ENCODE measurements at places on chromosomes 13 and 19.
A peak's percentile ranks its signal among the peaks of the same experiment; 100 is the strongest.

GRCh38 chr19:35727053-35727955 lies 9.5 kb downstream of the KMT2B start:
- H3K4me3 ChIP-seq: no peak overlapping the region
- DNase-seq: no peak
- no peaks in the 10 kb centered on the region for H3K27me3 ChIP-seq

- H3K27me3 ChIP-seq: no peaks in the 10 kb centered on the region
- H3K4me3 ChIP-seq: no peak overlapping the region
- no peak overlapping the region for H3K27ac ChIP-seq
- no peaks in the 10 kb centered on the region for H3K4me1 ChIP-seq
- H3K36me3 ChIP-seq: no peaks in the 10 kb centered on the region
- DNase-seq: no peak
Observed at GRCh38 chr13:104099750-104100149, 1033.5 kb upstream of the SLC10A2 start.

DNA sequence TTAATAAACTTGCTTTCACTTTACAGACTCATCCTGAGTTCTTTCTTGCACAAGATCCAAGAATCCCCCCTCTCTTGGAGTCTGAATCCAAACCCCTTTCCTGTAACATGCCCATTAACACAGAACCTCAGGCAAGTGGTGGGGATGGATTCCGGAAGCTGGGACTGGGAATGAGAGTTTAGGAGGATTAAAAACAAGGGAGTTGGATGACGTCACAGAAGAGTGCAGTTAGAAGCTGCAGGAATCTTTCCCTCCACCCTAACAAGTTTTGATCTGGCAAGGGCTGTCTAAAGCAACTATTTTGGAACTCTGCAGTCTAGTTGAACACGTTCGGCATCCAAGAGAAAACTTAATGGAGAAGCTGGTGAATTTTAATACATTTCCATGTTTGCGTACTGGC lies 48.2 kb upstream of the PEPD start:
- H3K36me3 ChIP-seq: no peaks in the 10 kb centered on the region
- peaks cover 3% of the 10 kb centered on the region for H3K27me3 ChIP-seq
- DNase-seq: no peak
- no peak overlapping the region for H3K27ac ChIP-seq
- no peak overlapping the region for H3K4me3 ChIP-seq
- no peaks in the 10 kb centered on the region for H3K4me1 ChIP-seq

DNA sequence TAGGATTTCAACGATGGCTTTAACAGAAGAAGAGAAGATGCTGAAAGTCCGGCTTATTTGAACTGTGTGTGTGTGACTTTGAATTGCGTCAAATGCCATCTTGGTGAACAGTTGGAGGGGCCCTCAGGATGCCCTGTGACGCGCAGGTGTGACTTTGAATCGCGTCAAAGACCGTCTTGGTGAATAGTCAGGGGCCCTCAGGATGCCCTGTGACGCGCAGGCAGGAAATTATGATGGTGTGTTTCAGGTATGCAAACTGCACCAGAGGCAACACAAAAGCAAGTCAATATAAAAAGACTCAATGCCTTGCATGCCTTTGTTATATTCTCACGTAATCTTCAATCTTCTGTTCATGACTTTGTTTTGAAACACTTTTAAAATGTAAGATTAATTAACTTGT lies 29.2 kb downstream of the ATP11A start:
- H3K4me1 ChIP-seq: peaks cover 14% of the 10 kb centered on the region
- peaks cover 13% of the 10 kb centered on the region for H3K36me3 ChIP-seq
- H3K27me3 ChIP-seq: no peaks in the 10 kb centered on the region
- H3K4me3 ChIP-seq: no peak overlapping the region

- peaks cover 6% of the 10 kb centered on the region for H3K36me3 ChIP-seq
- H3K27me3 ChIP-seq: peaks cover 4% of the 10 kb centered on the region
- no peak for DNase-seq
- no peak overlapping the region for H3K4me3 ChIP-seq
Observed at GRCh38 chr19:5501907-5502306, 46.7 kb downstream of the ZNRF4 start.

DNA sequence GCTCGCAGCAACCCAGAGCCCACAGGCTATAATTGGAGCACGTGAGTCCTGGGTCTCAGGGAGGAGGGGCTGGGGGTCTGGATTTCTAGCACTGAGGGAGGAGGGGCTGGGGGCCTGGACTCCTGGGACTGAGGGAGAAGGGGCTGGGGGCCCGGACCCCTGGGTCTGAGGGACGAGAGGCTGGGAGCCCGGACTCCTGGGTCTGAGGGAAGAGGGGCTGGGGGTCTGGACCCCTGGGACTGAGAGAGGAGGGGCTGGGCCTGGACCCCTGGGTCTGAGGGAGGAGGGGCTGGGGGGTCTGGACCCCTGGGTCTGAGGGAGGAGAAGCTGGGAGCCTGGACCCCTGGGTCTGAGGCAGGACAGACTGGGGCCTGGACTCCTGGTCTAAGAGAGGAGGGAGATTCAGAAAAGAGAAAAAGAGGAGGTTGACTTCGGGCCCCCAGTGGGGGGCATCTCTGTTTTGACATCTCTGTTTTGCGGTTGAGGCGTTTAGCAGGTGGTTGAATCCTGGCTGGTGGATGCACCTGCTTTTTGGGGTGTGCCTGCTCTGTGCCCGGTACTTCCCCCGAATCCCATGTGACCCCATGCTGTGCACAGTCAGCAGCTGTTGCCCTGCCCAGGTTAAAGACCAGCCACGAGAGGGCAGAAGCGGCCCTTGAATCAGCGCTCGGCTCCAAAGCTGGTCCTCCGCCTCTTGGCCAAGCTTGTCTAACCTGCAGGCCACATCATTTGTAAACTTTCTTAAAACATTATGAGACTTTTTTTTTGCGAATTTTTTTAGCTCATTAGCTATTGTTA lies 10.5 kb downstream of the PVR start:
- DNase-seq: peak; percentile 77
- peaks cover 13% of the 10 kb centered on the region for H3K27me3 ChIP-seq
- H3K4me3 ChIP-seq: no peak overlapping the region

DNA sequence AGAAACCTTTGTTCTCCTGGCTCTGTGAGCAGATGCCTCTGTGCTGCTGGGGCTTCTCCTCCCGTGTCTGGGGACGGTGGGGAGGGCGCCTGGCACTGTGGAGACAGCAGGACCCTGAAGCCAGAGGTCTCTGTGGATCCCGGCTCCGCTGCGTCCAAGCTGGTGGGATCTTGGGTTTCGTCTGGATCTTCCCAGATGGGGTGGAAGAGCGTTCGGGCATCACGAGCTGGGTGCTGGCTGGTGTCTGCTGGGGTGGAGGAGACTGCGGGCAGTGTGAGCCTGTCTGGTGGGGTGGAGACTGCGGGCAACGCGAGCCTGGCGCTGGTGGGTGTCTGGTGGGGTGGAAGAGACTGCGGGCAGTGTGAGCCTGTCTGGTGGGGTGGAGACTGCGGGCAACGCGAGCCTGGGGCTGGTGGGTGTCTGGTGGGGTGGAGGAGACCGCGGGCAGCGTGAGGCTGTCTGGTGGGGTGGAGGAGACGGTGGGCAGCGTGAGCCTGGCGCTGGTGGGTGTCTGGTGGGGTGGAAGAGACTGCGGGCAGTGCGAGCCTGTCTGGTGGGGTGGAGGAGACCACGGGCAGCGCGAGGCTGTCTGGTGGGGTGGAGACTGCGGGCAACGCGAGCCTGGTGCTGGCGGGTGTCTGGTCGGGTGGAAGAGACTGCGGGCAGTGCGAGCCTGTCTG lies 5.6 kb downstream of the TEX29 start:
- H3K27ac ChIP-seq: no peak overlapping the region
- H3K27me3 ChIP-seq: no peaks in the 10 kb centered on the region
- H3K36me3 ChIP-seq: no peaks in the 10 kb centered on the region
- H3K4me1 ChIP-seq: no peaks in the 10 kb centered on the region

DNA sequence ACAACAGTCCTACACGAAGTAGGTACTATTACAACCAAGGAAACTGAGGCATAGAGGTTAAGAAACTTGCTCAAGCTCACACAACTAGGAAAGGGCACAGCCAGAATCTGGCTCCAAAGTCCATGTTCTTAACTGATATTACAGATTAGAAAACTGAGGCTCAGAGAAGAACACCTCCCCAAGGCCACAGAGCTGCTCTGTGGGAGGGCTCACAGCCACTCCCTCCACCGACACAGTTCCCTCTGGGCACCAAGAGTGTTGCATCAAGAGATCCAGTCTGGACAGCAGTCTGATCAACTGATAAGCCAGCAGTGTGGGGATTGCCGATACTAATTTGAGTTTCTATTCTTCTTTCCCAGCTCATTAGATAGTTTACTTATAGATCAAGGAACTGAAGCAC lies 29.5 kb downstream of the SLC15A1 start:
- no peak overlapping the region for H3K4me3 ChIP-seq
- peaks cover 9% of the 10 kb centered on the region for H3K27me3 ChIP-seq
- no peaks in the 10 kb centered on the region for H3K4me1 ChIP-seq
- H3K36me3 ChIP-seq: no peaks in the 10 kb centered on the region

GRCh38 chr13:38216181-38216580 lies 133.5 kb upstream of the UFM1 start:
- H3K4me3 ChIP-seq: no peak overlapping the region
- no peaks in the 10 kb centered on the region for H3K36me3 ChIP-seq
- H3K27ac ChIP-seq: no peak overlapping the region
- no peaks in the 10 kb centered on the region for H3K27me3 ChIP-seq
- no peaks in the 10 kb centered on the region for H3K4me1 ChIP-seq

- no peaks in the 10 kb centered on the region for H3K4me1 ChIP-seq
- H3K4me3 ChIP-seq: no peak overlapping the region
- H3K27ac ChIP-seq: no peak overlapping the region
- H3K36me3 ChIP-seq: no peaks in the 10 kb centered on the region
- no peak for DNase-seq
Observed at GRCh38 chr13:48542581-48543341, 9.9 kb upstream of the RCBTB2 start.

GRCh38 chr13:53014495-53015443 lies 13.8 kb upstream of the OLFM4 start:
- H3K27ac ChIP-seq: no peak overlapping the region
- no peak overlapping the region for H3K4me3 ChIP-seq
- H3K4me1 ChIP-seq: peaks cover 3% of the 10 kb centered on the region
- no peak for DNase-seq
- peaks cover 2% of the 10 kb centered on the region for H3K36me3 ChIP-seq
- peaks cover 12% of the 10 kb centered on the region for H3K27me3 ChIP-seq

GRCh38 chr19:11191273-11191755 lies 6.0 kb downstream of the KANK2 start:
- no peaks in the 10 kb centered on the region for H3K36me3 ChIP-seq
- peaks cover 14% of the 10 kb centered on the region for H3K27me3 ChIP-seq
- no peak for DNase-seq
- H3K27ac ChIP-seq: no peak overlapping the region

DNA sequence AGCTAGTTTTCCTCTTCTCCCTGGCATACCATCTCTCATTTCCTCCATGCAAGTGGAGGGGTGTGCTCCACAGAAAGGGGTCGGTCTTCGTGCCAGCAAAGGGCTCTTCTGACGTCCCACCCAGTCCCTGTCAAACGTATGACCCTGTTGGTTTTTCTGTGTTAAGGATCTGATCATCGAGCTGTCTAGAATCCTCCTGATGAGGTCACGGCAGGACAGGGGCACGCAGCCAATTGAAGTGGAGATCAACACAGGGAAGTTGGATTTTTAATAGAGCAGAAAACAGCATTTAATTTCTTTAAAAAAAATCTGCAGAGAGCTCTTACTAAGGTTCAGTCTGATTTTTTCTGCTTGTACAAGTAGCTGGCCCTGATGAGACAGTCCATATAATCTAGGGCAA lies 339.4 kb downstream of the TEX29 start:
- H3K36me3 ChIP-seq: no peaks in the 10 kb centered on the region
- H3K27me3 ChIP-seq: peaks cover 5% of the 10 kb centered on the region
- H3K27ac ChIP-seq: no peak overlapping the region
- DNase-seq: no peak
- no peaks in the 10 kb centered on the region for H3K4me1 ChIP-seq

DNA sequence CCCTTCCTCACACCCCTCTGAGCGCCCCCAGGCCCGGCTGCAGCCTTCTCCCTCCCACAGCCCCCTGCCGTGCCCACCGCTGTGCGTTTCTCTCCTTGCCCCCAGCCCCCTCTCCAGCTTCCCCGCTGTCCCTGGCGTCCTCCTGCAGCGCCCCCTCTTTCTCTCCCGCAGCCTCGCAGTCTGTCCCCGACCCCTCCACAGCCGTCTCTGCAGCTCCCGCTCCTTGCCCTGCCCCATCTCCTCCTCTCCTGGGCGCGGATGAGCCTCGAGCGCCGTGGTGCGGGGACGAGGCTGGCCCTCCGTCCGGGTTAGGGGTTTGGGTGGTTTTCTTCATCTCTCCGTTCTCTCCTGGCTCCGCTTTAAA lies 1.1 kb downstream of the KMT5C start:
- DNase-seq: no peak
- H3K4me1 ChIP-seq: peaks cover 23% of the 10 kb centered on the region
- H3K36me3 ChIP-seq: peaks cover 3% of the 10 kb centered on the region

DNA sequence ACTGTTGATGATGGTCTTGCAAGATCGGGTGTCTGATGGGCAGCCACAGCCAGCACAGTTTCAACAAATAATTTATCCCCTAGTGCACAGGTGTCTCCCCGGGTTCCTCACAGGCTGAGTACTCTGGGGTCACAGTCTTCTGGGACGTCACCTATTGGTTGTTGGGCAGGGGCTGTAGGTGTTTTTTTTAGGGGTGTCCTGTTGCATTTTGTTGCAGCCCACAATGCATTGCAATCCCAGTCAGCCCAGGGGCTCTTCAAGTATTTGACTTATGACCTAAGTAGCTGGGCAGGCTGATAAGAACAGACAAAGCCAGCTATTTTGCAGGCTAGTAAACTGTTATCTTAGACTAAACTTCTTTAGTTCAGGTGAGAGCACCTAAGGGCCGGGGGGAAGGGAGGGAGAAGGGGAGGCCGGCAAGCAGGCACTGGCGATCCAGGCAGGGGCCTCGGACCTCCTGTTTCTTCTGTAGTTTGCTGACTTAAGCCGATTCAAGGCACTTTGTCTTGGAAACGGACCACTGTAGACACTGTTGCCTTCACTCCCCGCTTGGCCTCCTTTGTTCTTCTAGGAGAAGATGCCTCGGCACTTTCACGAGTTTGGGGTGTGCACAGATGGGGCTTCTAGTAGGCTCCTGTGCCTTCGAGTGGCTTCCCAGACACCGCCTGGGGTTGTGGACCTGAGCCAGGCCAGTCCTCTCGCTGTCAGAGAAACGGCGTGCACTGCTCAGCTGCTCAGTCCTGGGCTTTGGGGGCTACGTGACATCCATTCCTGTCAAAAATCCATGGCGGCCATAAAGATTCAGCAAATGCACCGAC lies 33.9 kb upstream of the GRTP1 start:
- no peak for DNase-seq
- no peaks in the 10 kb centered on the region for H3K27me3 ChIP-seq
- no peak overlapping the region for H3K4me3 ChIP-seq
- no peaks in the 10 kb centered on the region for H3K36me3 ChIP-seq
- H3K27ac ChIP-seq: no peak overlapping the region

DNA sequence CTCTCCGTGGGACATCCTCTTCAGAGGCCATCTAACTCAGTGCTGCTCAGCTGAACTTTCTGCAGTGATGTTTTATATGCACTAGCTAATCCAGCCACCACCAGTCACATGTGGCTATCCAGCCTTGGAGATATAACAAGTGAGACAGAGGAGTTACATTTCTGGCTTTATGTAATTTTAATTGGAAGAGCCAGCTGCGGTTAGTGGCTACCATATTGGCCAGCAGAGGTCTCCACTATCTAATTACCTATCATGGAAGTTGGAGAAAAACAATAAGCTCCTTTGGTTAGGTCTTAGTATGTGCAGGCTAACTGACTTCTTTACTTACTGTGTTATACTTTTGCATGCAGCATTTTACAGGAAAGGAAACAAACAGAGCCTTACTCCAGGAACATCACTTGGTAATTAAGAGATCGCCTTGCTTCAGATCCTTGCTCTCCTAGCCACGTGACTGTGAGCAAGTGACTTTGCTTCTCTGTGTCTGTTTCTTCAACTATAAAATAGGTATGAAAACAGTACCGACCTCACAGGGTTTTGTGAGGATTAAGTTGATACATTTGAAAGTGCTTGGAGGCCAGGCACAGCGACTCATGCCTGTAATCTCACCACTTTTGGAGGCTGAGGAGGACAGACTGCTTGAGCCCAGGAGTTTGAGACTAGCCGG lies 1.6 kb upstream of the KLK10 start:
- peaks cover 29% of the 10 kb centered on the region for H3K27me3 ChIP-seq
- no peak overlapping the region for H3K4me3 ChIP-seq
- peaks cover 7% of the 10 kb centered on the region for H3K36me3 ChIP-seq
